Sigmoid colon (tissue), 7 donors: ENCODE measurements at places on chromosomes 1 and 21. TPM values are rescaled to one million over a fixed set of nuclear protein-coding genes. Genes with fewer than 3 reads are reported as not detected.

DNA sequence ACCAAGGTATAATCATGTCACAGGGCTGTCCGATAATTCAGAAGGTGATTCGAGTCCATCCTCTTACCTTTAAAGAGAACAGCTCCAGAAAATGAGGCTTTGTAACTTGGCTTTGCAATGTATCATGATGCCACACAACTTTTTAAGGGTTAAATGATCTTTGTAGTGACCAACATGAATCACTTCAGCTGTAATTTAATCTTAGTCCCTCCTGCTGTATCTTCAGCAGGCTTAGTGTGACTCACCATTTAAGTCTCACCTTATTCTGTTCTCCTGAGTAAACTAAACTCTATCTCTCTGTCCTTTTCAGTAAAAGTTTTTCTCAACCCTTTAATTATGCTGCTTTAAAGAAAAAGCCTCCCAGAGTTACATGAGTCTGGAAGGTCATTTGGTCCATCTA is 1.9 kb upstream of the HIVEP3 start:
- DNase-seq = no peak

- DNase-seq = no peak
Observed at GRCh38 chr1:226482975-226483700, 65.4 kb upstream of the STUM start.

DNA sequence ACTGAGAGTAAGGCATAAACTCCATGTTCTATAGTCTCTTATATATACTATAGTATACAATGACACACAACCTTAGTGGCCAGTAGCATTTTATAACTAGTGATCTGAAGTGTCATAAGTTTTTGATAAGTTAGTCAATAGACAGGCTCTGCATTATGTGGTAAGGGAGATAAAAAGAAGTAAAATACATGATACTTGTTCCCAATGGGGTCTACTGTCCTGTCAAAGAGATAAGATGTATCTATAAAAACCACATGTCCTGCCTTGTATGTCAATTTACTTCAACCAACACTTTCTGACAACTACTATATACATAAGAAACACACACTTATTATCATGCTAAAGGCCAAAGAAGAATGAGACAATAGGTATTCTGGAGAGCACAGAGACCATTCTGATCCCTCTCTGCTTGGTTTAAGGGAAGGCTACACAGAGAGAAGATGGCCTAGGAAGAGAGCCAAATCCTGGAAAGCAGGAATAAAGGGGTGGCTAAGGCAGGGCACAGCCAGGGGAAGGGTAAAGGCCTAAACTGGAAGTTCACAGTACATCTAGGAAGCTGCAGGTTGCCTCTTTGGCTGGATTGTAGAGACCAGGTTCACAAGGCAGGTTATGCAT is 91.4 kb downstream of the LYST start:
- DNase-seq = no peak

CYP4A11 gene
- polyA plus RNA-seq = not detected

DNA sequence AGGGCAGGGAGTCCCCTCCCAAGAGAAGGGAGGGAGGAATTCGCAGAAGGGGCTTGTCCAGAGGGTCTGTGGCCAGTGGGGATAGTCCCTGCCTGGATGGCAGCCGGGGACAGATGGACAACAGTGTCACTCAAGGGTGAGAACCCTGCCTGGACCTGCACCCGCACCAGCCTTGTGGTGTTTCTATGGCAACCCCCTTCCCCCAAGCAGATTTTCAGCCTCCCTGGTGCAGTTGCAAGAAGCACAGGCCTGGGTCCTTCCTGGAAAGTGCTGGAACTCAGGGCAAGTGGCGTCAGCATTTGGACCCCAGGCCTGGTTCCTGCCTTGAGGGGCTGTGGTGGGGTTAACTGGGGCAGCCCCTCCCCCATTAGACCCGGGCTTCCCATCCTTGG is 83.8 kb upstream of the ACTL8 start:
- DNase-seq = no peak

- no peak for DNase-seq
Observed at GRCh38 chr1:69221524-69221923, 346.2 kb upstream of the LRRC7 start.
